ENCODE measurements at places on chromosomes 12 and 14.

DNA sequence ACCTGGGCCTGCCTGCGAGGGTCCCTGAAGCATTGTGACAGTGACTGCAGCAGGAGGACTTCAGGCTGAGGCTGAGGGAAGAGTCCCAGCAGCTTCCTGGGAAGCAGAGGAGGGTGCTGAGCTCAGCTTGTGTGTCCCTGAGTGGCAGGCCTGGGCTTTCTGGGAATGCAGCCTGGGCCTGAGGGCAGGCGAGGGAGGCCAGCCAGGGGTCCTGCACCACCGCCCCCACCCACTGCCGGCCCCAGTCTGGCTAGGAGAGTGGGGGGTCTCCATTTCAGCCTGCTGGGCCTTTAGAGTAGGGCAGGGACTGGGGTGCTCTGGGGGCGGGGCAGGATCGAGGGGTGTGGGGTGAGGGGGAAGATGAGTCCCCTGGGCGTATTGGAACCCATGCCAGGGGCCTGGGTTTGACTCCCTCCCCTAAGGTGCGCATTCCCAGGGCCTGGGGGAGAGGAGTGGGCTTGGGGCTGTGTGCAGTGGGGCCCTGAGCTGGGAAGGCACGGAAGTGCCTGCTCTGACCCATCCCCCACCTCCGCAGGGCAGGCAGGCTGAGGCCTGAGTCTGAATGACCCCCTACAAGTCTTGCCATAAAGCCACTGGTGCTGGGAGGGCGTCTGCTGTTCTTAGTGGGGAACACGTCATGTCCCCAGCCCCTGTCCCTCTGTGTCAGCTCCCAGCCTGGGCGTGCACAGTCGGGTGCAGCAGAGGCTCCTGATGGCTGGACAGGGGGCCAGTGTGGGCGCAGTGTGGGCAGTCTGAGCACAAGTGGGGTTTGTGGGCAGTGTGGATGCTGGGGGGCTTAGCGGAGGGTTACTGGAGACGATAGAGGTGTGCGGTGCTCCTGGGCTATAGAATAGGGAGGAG lies 46.4 kb downstream of the KRT80 start:
- DNase-seq: no peak

GRCh38 chr12:25979563-25979962 lies 21.1 kb downstream of the RASSF8 start:
- no peak for DNase-seq

DNA sequence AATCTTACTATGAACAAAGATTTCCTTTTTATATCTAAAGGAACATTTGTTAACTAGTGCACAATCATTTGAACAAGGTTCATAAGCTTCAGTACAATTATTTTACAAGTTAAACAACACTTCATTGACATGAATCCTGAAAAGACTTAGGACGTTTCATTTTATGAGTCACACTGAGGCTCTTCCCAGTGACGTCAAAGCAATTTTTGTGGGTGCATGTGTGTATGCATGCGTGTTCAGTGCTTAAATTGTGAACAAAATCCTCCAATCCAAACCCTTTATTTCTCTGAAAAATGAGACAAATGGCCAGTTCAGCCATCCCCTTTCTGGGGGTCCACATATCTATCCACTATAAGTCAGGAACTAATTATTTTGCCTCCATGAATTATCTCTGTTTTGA lies 2.9 kb downstream of the LMNTD1 start:
- no peak for DNase-seq

- peak; percentile 67 for DNase-seq
Measured at GRCh38 chr14:61568572-61569011, 126.7 kb upstream of the HIF1A start.

DNA sequence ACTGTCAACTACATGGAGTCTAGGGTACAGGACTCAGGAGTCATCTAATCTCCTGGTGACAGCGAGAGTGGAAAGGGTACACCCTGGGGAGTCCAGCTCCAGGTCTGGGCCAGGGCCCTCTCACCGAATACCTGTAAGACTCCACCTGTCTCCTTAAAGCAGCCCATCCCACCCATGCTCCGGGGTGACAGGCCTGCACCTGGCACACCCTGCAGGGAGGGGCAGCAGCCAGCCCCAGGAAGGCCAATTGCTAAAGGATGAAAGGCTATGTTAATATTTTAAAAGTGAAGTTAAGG lies 45.5 kb downstream of the STX2 start:
- DNase-seq: no peak

DNA sequence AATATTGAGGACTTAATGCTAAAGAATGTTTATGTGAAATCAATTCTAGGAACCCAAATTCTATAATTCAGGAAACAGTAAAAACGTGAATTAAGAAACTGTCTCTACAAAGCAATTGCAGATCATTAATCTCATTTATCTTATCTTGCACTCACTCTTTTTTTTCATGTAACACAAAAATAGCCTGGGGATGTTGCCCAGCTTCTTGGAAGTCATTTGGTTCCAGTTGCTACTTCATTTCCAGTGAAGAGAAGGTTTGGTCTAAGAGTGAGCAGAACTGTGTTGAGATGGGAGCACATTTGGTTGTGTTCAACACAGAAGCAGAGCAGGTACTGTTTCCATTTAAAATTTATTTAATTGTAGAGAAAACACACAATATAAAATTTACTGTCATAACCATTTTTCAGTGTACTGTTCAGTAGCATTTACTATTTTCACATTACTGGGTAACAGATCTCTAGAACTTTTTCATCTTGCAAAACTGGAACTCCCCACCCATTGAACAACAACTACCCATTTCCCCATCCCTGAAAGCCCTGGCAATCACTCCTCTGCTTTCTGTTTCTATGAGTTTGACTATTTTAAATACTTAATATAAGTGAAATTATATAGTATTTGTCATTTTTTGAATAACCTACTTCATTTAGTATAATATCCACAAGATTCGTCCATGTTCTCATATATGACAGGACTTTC lies 9.7 kb downstream of the CLEC6A start:
- DNase-seq: no peak

GRCh38 chr14:33511851-33512640 lies 438.8 kb downstream of the EGLN3 start:
- no peak for DNase-seq

- DNase-seq: no peak
Measured at GRCh38 chr12:90978117-90978770, 23.3 kb upstream of the CCER1 start.

GRCh38 chr12:30646821-30647220 lies 48.8 kb downstream of the IPO8 start:
- DNase-seq: no peak

DNA sequence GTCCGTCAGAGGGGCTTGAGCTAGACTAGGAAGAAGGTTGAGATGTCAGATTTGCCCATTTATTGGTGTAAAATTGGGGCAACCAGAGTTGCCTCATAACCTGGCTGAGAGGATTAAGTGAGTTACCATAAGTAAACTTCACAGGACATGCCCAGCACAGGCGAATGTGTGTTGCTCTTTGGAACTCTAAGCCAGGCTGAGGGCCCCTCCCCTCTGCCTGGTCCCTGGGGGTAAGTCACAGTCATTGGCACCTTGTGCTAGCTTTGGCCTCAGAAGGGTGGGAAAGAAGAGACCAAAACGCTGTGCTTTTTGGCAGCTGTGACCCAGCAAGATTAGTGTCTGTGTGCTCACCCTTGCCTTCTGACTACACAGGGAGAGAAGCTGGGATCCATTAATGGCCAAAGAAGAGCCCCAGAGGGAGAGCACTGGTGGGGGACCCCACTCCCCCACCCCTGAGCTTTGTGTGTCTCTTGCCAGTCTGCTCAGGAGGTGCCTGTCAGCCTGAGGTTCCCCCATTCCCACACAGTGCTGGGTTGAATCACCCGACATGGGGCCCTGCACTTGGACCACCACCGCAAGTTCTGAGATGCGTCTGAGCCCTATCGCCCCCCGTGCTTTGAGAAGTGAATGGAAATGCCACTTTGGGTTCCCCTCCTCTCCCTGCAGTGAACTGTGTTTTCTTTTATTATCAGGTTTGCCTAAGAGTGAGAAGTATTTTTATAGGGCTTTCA lies 74.1 kb downstream of the CACNA1C start:
- DNase-seq: no peak

GRCh38 chr12:80862531-80862930 lies 75.2 kb downstream of the LIN7A start:
- DNase-seq: no peak

GRCh38 chr12:102120564-102120873 lies 536 bp downstream of the PARPBP start:
- no peak for DNase-seq

GRCh38 chr14:101620821-101621785 lies 59.8 kb downstream of the DIO3 start:
- no peak for DNase-seq

GRCh38 chr12:57549203-57549908 lies 488 bp upstream of the KIF5A start:
- no peak for DNase-seq

DNA sequence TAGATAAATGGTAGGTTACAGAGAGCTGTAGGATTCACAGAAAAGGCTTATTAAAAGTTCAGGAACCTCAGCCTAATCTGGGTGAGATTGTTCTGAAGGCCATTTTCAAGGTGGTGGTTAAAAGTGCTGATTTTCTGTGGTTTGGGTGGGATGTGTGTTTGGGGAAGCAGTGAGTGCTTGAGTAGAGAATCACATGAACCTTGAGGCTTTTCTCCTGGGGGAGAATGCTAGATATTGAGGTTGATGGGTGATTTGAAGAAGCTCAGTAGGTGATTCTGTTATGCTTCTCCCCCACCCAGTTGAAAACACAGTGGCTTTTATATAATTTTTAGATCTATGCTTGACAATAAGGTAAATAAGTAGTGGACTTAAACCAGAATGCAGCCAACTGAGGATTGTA lies 420.9 kb downstream of the PCNX1 start:
- no peak for DNase-seq

DNA sequence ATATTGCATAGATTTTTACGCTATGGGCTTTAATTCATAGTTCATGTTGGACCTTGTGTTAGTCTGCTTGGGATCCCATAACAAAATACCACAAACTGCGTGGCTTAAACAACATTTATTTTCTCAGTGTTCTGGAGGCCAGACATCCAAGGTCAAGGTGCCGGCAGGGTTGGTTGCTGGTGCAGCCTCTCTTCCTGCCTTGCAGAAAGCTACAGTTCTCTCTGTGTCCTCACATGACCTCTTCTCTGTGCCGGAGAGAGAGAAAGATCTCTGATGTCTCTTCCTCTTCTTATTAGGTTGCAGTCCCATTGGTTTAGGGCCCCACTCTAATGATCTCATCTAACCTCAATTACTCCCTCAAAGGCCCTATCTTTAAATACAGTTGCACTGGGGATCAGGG lies 170.5 kb downstream of the IPO8 start:
- DNase-seq: no peak

DNA sequence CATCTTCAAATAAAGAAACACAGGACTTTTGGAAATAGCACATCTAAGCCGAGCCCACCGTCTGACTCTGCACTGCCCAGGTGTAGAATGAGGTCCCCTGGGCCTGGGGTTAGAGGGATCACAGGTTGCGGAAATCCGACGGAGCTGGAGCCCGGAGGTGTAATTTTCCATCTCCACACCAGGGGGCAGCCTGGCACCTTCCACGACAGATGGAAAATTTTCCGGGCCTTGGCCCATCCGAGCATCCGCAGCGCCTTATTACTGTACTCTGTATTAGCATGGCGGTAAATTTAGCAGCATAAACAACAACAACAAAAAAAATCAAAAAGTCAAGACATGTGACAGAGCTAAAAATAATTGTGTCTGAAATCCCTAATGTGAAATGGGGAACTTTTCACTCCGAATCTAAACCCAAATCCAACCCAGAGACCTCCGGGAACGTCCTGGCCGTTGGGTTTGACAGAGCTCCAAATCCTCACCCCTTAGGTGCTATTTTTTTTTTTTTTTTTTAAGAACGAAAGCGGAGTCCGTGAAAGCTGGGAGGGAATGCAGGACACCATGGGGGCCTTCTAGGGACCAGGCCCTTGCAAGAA lies 93.9 kb downstream of the KSR2 start:
- DNase-seq: no peak

- no peak for DNase-seq
Measured at GRCh38 chr12:124809878-124810277, 53.8 kb downstream of the SCARB1 start.

GRCh38 chr12:3083921-3084347 lies 6.8 kb downstream of the TSPAN9 start:
- no peak for DNase-seq

DNA sequence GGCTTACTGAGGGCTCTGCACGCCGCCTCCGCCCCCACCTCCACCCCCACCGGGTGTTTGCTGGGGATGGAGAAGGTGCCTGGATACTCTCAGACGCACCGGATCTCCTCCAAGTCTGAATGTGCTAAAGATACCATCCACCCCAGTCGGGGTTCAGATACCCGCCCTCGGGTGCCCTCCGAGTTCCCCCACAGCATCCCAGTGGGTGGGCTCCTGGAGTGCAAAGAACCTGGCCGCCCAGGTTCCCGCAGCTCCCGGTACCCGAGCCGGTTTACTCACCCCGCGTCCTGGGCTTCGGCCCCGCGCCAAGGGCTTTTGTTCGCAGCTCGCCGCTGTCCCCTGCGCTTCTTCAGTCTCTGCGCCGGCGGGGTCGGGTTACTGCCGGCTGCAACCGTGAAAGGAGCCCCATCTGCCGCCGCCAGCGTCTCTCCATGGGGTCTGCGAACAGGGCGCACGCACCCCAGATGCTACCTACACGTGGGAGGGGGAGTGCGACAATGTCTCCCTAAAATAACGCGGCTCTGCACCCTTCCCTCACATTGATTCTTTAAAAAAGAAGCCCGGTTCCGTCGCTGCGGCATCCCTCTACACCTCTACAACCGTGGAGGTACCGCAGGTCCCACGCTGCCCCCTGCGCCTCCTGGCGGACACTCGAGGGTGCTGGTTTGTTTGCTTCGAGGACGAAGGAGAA lies at the start of gene CCDC177:
TSS of gene CCDC177 (minus strand) at position 609 of the 691 bp plus-strand sequence. CDS start 1,249 bp downstream, outside the sequence.
- no peak for DNase-seq

DNA sequence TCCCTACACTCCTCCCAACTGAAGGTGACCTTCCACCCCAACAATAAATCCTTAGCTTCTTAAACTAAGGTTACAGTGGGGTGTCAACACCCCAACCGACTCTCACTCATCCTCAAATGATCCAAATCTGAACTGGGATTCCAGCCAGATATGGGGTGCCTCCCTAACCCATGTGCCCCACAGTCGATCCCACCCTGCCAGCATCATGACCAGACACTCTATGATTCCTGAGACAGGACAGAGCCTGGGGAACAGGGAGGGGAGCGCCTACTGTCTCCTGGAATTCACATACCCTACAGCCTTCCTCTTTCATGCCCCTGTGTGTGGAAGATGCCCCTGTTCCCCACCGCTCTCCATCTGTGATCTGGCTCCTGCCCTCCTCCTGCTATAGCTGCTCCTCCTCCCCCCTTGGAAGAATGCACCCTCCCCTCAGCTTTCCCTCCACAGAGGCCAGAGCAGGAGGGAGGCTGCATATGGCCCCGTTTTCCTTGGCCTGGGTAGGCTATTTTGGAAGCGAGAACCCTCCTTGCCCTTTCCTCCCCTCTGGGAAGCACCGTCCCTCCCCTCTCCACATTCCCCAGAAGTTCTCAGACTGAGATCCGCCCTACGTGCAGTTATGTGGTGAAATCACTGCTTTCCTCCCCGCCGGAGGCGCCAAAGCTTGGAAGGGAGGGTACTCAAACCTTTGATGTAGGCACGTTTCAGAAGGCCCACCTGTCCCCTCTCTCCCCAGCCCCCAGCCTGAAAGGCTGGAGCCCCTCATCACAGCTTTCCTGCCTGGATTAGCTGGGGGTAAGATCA lies 48.0 kb downstream of the SMUG1 start:
- DNase-seq: no peak
